ENCODE measurements at places on chromosomes 12 and 14. TPM values are rescaled to one million over a fixed set of nuclear protein-coding genes. Genes with fewer than 3 reads are reported as not detected.
A peak's percentile ranks its signal among the peaks of the same experiment; 100 is the strongest.

DNA sequence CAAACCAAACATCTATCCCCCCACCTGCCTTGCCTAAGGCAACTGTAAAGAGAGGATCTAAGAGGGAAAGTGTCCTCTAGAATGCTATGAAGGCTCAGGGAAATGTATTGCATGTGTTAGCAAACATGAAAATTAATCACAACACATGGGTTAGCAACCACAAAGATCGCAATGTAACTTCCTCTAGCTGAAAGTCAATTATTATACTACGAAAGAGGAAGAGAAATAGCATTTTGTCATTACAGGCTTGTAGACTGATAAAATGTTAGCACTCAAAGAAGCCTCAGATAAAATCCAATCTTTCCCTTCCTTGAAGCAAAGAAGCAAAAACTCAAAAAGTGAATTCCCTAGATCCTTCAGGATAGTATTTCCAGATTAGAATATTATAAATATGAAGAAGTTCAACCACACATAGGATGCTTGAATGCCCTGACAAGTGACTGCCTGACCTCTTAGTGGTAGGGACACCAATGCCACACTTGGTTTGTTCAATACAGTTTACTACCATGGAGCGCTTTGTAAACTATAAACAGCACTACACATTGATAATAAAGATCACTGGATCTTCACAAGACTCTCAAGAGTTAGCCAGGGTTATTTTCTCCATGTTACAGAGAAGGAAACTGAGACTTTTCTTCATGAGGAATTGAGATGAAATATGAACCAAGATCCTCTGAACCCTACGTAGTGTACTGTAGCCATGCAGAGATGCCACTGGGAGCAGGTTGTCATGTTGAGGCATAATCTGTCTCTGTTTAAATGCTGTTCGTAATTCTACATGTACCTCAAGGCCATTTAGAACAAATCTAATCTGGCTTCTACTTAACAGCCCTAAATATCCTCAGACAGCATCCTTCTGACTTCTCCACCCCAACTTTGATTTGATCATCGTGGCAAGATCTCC is 100.7 kb downstream of the ITPR2 start:
- DNase-seq = no peak

Gene SRRM4
- not detected for polyA plus RNA-seq

DNA sequence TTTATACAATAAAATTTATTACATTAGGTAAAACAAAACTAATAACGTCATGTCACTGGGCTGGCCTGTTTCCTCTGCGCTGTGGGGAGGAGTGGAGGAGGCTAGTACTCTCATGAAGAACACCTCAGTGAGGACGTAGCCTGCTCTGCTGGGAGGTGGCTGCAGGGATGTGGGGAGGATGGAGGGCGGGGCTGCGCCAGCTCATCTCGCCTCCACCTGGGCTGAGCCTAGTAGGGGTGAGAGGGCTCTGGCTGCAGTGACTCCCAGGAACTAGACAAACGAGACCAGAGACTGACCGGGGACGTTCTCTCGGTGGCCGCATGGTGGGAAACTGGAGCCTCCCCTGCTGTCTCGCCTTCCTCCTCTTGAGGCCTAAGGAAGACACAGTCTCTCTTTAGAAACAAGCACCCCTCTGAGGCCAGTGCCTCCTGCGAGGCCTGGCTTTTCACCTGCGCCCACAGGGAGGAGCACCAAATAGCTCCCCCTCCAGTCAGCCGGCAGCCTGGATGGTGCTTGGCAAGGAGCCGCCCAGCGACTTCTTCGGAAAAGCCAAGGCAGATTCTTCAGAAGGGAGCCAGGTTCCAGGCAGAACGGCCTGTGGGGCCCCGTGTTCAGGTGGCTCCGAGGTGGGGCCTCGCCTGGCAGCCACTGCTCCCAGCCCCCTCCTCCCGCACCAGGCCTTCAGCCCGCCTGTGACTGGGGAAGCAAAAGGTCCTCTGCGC is 62.4 kb downstream of the PLEKHG3 start:
- no peak for DNase-seq

Gene HSPA2
- polyA plus RNA-seq = 18.2 TPM

- no peak for DNase-seq
These were observed 26.7 kb downstream of the ELK3 start for GRCh38 chr12:96220902-96221301.

DNA sequence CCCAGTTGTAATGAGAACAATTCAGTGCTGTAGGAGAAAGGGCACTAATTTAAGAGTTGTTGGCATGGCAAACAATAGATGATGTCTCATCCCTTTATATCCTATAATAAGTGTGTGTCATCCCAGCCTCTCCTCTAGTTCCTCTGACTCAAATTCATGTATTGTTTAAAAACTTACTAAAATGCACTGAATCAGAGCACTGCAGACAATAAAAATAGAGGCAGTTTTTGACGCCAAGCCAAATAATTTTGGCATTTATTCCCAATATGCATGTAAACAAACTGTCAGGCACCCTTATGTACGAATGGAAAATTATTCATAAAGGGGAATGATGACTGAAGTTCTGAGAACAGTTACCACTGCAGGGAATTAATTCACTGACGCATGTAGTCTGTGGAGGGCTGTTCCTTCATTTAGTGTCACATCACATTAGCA is 57.9 kb upstream of the TMX1 start:
- DNase-seq = no peak

DNA sequence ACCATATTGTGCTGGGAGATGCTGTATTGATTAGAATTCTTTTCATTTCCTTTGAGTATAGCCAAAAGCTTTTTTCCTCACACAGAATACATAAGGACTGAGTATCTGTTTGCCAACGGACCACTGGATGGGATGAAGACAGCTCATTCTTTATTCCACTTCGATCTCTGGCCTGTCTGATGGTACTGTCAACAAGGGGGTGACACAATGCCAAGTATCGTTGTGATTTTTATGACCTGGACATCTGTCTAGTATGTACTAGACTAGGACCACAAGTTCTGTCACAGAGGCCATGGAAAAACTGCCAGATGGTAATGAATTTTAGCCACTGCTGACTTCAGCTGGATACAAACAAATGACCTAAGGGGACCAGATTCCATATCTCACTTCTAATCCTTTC is 502.7 kb downstream of the SOX5 start:
- DNase-seq = no peak

Gene ANG
- 5.1 TPM for polyA plus RNA-seq

DNA sequence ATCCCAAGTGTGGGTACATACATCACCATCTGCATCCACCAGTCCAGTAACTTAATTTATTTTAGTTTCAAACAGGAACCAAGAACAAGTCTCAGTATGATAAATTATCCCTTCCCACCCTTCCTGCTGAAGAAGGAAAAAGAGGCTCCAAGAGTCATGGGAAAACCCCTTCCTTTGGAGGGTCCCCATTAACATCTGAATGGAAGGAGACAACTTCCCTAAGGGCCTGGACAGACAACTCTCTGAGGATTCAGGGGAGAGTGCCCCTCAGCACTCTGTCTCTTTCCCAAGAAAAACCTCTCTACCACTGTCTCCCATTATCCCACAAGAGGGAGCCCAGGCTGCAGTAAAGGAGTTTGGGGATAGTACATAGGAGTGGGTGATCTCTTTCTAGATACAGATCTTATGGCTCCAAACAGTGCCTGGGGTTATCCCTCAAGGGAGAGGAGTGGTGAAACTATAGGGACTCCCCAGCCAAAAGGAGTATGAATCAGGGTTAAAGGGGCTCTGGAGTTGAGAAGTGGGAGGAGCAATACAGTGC is 6.2 kb downstream of the WNT10B start:
- no peak for DNase-seq

GRCh38 chr12:105256921-105257320 is 20.9 kb upstream of the APPL2 start:
- DNase-seq = peak; percentile 50

GRCh38 chr12:119783787-119784186 is 93.3 kb downstream of the CIT start:
- no peak for DNase-seq

- DNase-seq = no peak
These were observed 3.8 kb downstream of the ETV6 start for GRCh38 chr12:11653215-11653753.

DNA sequence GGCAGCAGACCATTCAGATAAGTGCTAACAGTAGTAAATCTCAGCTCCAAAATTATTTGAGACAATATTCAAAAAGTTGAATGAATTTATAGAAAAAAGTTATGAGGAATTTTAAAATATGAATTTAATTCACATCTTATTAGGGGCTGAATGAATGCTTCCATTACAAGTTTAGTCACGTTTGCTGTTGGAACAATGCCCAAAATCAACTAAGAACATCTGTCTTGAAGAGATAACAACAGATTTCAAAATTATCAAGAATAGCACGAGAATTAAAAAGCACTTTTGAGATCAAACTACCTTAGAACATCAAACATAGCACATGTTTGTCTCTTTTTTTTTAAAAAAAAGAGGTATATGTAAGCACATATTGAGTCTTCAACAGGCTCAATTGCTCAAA is 115.4 kb upstream of the PPFIA2 start:
- no peak for DNase-seq

DNA sequence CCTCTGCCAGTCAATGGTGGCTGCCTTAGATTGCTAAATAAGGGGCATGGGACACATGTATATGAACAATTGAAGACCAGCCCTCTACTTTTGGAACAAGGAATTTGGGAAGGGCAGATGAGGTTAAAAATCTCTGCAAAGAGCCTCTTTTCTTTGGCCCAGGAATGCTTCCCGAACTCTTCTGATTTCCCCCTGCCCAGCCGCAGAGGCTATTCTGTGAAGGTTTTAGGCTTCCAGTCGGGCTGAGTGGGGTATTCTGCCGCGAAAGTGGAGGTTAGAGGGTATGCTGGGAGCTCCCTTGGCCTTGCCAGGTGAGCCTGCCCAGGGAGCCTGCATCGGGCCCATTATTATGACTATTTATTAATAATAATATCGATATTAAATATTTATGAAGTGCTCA is 1.2 kb downstream of the POU6F1 start:
- DNase-seq = no peak

Gene RDH5
- polyA plus RNA-seq = 4.9 TPM

Gene TAS2R8
- polyA plus RNA-seq = 0.06 TPM

DNA sequence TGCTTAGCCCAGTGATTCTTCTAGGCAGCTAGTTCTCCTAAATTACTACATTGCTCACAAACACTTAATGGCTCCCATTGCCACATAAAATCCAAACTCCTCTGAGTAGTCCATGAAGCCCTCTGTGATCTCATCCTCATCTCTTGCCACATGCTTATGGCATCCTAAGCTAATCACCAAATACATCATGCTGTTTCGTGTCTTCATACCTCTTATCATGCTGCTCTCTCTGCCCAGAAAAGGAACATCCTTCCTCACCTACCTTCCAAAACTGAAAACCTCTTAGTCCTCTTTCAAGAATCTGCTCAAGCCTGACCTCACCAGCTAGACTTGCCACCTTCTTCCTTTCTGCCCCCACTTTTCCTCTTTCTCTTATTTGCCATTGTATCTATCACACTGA is 108.5 kb downstream of the DUSP6 start:
- no peak for DNase-seq

Gene ARHGEF25
- 26.0 TPM for polyA plus RNA-seq

- DNase-seq = no peak
These were observed 18.0 kb downstream of the TRAF3 start for GRCh38 chr14:102795060-102795925.

Gene AMIGO2
- 18.7 TPM for polyA plus RNA-seq

Gene RTN1
- polyA plus RNA-seq = 0.63 TPM

Gene HRK
- not detected for polyA plus RNA-seq

DNA sequence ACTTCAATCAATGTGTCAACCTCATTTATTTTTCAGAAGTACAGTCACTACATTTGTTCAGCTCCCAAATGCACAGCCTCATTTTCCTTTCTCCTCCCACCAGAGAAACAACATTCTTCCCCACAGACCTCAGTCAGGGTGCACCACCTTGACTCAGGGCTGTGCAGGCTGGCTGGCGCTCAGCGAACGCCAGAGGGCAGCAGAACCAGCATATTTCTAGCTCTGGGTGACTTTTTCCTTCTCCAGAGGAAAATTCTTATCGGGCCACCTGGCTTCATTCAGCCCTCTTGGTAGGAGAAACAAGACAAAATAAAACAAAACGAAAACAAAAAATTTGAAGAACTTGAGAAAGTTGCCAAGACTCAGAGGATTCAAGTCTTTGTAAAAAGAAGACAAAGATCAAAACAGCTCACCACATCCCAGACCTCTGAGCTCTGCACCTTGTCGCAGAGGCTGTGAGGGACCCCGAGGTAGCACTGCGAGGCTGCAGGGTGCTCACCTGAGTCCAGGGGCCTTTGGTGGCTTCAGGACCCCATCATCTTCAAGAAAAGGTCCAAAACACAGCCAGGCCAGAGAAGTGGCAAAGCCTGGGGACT is 33.7 kb downstream of the PAH start:
- no peak for DNase-seq

DNA sequence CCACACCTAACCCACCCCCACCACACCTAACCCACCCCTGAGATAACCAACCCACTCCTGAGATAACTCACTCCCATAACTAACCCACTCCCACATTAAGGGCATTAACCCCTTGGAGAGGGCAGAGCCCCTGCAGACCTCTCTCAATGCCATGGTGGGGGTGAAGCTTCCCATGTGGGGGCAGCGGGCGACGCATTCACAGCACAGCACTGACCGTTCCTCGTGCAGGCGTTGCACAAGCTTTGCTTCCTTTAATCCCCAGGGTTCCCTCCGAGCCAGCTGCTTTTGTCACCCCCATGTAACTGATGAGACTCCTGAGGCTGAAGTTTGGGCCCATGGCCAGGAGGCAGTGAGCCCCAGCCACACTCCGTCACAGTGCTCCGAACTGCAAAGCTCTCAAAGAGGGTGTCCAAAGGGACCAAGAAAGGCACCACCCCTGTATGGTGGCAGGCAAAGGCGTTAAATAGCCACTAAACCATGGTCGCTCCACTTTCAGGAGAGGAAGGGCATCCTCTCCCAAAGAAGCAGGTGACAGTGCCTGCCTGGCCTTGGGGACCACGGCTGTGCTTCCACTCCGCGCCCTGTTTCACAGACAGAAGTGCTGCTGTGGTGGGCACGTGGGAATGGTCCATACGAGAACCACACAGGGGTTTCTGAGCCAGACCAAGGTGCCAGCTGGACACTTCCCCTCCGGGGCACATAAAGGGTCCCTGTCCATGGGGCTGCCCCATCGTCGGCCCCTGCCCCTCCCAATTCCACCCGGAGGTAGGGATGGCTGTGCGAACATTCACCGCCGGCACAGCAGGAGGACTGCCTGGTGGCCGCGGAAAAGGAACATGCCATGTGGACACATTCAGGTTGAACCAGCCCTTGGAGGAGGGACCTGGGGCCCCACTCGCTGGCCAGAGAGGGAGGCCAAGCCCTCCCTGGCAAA is 28.3 kb downstream of the GALNT9 start:
- DNase-seq = no peak

GRCh38 chr12:47131011-47131410 is 51.3 kb upstream of the AMIGO2 start:
- DNase-seq = no peak

GRCh38 chr14:74459976-74460375 is 33.1 kb downstream of the NPC2 start:
- DNase-seq = no peak

GRCh38 chr12:89349814-89350213 is 2.5 kb downstream of the DUSP6 start:
- DNase-seq = no peak
